Stimulated activated CD4-positive, alpha-beta T cell treated with anti-CD3 and anti-CD28 coated beads, Interleukin-4, amount 100 ng/mL, for 1 hour (primary cell): ENCODE measurements at places on chromosomes 1 and 21.
A peak's percentile ranks its signal among the peaks of the same experiment; 100 is the strongest.

DNA sequence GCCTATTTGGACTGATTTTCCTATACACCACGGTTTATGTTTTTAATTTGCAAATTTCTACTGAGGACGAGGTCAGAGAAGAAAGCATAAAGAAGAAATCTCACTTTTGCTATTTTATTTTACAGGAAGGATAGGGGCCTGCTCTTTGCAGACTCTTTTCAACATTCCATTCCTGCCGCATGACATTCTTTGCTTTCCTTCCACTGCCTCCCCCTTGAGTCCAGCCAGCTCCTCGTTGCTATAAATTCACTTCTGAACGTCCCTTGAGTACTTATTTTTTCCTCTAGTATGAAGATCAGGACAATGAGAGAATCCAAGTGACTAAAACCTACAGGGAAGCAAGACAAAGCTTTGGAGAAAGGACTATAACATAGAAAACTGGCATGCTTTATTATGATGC is 53.4 kb upstream of the PTGFR start:
- DNase-seq: no peak

GRCh38 chr1:23646091-23646490 is 45.5 kb upstream of the RPL11 start:
- no peak for DNase-seq

DNA sequence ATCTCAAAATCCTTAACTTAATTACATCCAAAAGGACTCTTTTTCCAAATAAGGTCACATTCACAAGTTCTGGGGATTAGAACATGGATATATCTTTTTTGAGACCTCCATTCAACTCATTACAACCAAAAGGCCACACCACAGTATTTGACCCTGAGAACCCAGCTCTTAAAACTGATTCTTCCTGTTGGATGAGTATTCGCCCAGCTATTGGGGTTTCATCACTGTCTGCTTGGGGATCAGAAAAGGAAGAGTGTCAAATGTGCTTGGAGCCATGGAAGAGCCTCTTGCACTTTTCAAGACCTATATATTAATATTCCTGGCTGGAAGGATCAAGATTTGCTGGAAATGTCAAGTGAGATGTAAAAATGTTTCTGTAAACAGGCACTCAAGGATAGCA is 5.4 kb upstream of the TINAGL1 start:
- DNase-seq: no peak

DNA sequence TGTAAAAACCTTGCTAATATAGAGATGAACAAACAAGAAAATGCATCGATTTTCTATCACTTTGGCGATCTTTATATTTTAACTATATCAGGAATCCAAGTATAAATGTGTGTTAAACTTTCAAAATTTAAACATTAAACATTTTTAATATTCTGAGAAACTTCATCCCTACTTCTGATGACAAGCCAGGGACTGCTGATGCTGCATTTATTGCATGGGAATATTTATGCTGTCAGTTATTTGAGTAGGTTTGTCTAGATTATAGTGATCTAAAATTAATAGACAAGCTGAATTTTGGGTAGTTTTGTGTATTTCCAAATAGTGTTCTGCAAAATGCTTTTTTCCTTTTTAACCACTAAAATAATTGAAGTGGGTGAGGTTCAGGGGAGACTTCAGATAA is 175.3 kb downstream of the LEPR start:
- DNase-seq: no peak

GRCh38 chr1:3819771-3820200 is 23.5 kb upstream of the LRRC47 start:
- DNase-seq: no peak

GRCh38 chr1:67677930-67678329 is 7.1 kb upstream of the GADD45A start:
- no peak for DNase-seq

- peak; percentile 52 for DNase-seq
Observed at GRCh38 chr1:110210604-110211495, 736 bp downstream of the KCNC4 start.

DNA sequence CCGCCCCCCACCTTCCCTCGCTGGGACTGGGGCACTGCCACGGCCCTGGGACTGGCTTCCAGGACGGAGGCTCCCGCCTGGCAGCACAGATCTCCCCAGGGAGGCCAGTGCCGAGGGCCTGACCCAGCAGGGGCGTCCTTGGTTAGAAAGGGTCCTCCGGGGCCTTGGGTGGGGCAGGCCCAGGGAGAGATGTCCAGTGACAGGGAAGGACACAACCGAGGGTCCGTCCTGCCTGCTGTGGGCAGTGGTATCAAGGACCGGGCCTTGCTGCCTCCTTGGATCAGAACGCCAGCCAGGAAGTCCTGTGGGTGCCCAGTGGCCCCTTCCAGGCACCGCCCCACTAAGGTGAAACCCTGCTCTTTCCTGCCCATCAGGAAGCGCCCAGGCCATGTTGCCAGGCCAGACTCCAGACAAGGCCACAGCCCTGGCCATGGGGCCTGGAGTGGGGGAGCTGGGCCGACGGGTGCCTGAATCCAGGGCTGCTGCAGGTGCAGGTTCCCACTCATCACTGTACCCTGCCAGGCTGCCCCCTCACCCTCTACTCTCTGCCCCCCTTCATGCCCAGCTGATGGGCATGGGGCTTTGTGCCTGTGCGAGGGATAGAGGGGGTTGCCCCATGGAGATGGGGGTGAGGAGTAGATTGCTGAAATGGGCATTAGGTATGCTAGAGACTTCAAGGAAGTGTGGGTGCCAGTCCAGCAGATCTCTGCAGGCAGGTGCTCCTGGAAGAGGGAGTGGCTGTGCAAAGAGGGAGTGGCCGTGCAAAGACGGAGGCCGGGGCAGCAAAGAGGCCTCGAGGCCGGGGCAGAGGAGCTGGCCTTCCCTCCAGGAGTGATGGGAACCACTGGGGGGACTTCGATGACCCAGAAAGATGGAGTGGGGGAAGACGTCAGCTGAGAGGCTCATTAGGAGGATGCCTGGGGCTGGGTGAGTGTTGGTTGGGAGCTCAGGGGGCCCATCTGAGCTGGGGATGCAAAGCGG is 2.2 kb upstream of the PRKCZ start:
- DNase-seq: no peak

DNA sequence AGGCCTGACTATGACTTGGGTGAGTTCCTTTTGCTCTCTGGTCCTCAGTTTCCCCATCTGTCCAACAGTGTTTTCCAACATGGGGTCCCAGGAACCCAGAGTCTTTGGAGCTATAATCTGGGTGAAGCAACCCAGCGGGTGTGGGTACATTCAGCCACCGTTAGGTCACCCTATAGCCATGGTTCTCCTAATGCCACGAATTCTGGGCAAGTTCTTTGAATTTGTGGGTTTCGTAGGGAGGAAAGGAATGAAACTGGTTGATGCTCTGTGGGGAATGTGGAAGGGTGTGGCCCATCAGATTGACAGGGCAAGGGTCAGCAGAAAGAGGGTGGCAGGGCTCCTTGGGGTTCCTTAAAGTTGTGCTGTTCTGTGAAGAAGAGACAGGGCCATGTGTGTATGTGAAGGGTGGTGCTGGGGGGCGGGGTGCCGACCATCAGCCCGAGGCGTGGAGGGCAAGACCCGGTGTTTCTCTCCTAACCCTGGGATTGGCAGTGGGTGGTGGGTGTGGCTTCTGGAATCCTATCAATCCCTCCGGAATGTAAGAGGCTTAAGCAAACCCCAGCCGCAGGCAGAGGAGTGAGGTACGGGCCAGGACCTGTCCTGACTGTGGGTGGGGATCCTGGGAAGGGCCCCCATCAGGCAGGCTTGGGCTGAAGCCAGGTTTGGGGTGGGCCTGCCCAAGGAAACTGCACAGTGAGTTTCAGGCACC is 35.5 kb upstream of the ZNF362 start:
- DNase-seq: no peak

DNA sequence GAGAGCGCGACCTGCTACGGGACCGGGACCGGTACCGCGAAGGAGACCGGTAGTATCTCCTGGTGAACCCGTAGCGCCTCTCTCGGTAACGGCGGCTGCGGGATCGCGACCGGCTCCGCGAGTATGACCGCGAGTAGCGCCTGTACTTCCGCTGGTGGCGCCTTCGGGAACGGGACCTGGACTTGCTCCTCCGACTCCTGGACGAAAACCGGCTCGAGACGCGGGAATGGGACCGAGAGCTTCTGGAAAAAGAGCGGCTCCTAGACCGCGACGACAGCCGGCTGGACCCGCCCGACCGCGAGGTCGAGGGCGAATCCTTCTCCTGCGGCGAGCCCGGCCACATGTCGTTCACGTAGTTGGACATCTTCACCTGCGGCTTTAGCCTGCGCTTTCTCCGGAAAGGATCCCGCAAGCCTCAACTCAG is 642 bp downstream of the RSRP1 start:
- peak; percentile 32 for DNase-seq

- DNase-seq: no peak
Observed at GRCh38 chr1:37458551-37458950, 15.8 kb upstream of the ZC3H12A start.

DNA sequence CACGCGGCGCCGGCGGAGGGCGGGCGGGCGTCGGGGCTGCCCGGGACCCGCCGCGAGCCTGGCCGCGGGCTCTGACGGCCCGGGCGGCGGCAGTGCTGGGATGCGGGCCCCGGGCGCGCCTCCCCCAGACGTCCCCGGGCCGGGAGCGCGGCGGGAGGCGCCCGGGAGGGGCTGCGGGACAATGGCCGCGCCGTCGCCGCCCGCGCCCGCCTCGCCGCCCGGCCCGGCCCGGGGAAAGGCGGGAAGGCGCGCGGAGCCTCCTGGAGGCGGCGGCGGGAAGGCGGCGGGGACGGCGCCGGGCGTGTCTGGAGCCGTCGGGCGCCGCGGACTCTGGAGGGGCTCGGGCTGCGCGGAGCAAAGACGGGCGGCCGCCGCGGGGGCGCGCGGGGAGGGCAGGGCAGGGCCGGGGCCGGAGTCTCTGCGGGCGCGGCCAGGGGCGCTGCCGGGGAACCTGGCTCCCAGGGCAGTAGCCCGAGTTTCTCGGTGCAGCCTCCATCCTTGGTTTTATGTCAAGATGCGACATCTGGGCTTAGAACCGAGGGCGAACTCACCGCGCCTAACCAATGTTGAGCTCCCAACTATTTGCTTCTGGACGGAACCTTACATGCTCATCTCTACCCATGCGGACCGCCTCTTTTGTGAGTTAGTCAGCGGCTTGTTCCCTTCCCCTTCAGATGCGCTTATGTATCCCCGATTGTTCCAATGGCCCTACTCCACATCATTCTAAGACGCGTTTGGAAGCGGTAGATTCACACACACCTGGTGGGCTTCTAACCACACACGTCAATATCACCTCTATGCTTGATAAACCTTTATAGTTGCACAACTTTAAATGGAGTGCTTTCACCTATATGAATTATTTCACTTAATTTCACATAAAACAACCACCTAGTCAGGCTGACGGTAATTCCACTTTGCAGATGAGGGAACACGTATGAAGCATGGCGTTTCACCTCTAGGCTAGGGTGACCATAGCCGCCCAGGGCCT is 651 bp downstream of the ZBTB8A start:
- DNase-seq: peak; percentile 7

GRCh38 chr21:26432410-26432809 is 140.7 kb downstream of the CYYR1 start:
- DNase-seq: no peak

- no peak for DNase-seq
Observed at GRCh38 chr21:29164323-29164942, 34.0 kb downstream of the MAP3K7CL start.

DNA sequence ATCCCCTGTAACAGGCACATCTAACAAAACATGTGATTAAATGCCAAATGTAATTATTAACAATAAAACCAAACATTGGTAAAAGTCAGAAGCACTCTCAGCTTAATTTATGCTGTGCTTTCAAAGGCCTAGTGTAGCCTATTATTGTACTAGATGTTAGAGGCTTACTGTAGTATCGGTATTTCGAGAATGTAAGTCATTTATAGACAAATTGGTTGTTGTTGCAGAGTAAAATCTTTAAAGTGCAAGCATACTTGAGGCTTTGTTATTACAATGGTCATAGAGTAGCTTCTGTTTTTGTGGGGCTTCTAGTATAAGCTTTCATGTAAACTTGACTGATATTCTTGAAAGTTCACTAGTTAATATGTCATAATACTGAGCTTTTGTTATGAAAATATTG is 965.8 kb downstream of the PLA2G4A start:
- no peak for DNase-seq

- no peak for DNase-seq
Observed at GRCh38 chr21:20396798-20397197, 601.4 kb upstream of the NCAM2 start.

- no peak for DNase-seq
Observed at GRCh38 chr1:95889400-95889799, 655.4 kb downstream of the RWDD3 start.

GRCh38 chr1:11719313-11720032 is 16.5 kb upstream of the AGTRAP start:
- DNase-seq: peak; percentile 87

DNA sequence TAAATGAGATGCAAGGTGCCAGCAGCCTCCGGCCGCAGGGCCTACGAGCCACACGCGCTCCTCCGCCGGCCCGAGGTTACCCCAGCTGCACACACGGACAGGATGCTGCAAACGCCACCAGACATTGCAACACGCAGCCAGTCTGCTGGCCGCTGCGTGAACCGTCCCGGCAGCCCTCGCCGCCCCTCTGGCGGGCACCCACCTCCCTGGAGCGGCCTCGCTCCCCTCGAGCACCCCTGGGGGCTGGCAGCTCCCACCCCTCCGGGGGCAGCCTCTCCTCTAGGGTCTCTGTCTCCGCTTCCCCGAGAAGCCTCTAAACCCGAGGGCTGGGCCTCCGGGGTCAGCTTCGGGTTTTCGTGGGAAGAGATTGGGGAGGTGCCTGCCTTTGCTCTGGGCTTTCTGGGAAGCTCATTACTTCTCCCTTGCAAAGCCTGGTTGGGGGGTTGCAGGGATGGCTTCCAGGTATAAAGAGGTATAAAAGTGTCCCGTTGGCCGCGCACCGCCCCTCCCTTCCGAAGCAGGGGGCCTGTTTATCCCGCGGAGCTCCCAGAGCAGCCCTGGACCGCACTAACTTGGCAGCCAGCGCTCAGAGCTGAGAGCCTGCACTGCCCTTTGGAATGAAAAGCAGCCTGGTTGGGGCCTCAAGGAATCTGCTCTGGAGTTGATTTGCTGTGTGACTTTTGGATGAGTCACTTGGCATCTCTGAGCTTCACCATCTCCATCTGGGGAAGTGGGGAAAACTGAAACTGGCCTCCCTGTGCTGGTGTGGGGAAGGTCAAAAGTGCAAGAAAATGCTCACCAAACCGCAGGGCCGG is 21.8 kb downstream of the DHRS3 start:
- DNase-seq: no peak
